Cortex of kidney (tissue), 1 donor: ENCODE measurements at places on chromosomes 6 and 20.

DNA sequence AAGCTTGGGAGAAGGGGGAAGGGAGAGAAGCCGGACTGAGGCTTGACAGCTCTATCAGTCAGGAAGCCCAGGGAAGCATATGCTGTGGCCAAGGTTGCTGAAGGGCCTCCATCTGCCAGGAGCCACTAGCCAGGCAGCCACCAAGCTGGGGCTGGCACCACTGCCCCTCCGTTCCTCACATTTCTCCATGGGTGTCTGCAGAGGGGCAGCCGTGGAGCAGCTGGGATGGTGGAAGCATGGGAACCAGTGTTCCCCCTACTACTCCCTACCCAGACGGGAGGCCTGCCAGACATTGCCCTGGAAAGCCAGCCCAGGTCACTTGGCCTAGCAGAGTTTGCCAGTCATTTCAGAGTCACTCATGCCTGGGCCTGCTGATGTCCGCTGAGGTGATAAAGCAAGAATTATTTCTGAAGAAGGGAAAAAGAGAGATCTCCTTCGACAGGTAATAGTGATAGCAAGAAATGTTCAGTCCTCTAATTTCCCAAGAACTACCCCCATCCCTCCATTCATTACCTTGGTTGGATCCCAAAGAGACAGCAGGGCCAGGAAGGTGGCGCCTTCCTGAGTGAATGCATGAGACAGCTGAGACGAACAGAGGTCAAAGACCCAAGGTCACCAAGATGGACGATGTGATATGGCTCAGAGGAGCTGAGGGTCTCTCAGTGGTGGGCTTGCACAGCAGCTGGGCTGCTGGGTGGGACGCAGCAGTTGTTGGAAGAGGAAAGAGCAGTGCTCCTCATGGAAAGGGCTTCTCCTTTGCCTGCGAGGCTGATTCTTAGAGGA is 21.9 kb downstream of the SNPH start:
- no peak for DNase-seq

GRCh38 chr20:20411836-20412235 is 43.9 kb downstream of the INSM1 start:
- no peak for DNase-seq

DNA sequence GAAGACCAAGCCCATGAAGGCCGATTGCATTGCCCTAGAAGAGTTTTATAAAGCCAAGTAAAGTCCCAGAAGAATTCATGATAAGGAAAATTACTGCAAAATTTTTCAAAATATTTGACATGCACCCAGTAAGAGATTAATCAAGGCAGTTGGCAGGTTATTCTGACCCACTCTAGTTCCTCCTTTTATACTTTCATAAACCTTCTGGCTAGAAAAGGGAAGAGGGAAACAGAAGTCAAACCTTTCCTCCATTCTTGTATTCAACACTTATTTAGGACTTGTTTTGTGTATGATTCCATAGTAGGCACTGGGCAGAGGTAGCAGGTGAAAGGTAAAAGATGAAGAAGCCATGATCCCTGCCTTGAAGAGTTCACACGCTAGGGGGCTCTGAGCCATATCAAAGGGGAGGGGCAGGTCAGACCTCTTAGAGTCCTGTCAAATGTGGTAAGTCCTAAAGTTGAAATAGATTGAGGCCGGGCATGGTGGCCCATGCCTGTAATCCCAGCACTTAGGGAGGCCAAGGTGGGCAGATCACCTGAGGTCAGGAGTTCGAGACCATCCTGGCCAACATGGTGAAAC is 85.4 kb downstream of the NDUFAF5 start:
- DNase-seq: no peak

DNA sequence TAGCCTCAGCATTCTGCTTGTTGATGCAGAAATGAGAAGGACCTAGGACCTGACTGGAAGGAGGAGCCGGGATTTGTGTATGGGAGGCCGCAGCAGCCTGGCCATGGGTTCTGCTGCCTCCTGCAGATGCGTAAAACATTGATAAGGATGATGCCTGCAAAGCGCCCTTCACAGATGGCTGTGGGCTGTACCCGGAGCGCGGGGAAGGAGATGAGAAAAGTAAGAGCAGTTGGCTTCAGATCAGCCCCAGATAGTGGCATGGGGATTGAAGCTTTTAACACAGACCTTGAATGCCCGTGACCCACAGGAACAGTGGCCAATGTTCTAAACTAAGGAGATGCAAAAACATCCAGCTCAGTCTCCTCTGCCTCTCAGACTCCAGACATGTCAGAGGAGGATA is 136.4 kb upstream of the KCNG1 start:
- DNase-seq: no peak
